NCI-H1694 (cell line): ENCODE measurements at places on chromosomes 16 and 17.
A peak's percentile ranks its signal among the peaks of the same experiment; 100 is the strongest.

- no peak for DNase-seq
These were observed 559.9 kb upstream of the CDH8 start for GRCh38 chr16:62596125-62596524.

- DNase-seq, result no peak
These were observed 12.5 kb upstream of the FAM171A2 start for GRCh38 chr17:44376124-44376523.

GRCh38 chr17:61875285-61875684 lies 12.0 kb upstream of the BRIP1 start:
- DNase-seq, result no peak

GRCh38 chr16:88535191-88535856 lies 34.9 kb upstream of the ZC3H18 start:
- DNase-seq, result no peak

DNA sequence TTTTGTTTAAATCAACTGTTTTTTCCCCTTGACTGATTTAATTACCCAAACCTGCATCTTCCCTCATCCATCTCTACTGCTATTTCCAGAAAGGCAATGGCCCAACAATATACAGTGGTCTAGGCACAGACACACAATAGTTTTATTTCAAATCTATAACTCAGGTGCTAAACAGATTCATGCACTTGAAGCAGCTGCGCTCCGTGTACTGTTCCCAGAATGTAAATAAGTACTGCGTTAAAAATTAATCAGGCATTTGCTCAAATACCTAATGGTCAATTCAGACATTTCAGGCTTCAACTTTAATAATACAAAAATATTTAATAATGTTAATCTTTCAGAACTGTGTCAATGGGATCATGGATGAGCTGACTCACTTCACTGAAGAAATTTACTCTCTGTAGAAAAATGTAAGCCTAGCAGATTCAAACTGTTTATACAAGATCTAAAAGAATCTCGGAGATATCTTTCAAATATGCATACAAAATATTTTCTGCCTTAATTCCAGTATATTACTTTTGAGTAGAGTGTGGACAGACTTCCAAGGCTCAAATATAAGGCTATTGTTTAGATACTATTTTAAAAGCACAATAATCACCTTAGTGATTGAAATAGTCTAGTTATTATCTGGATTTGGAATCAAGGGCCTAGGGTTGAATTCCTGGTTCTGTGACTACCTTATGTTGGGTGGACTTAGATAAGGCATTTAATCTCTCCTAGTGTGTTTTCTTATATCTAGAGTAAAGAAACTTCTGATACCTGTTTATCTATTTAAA lies 97.4 kb upstream of the PSMD7 start:
- no peak for DNase-seq

- no peak for DNase-seq
These were observed 5.1 kb upstream of the HOXB2 start for GRCh38 chr17:48549914-48550501.

DNA sequence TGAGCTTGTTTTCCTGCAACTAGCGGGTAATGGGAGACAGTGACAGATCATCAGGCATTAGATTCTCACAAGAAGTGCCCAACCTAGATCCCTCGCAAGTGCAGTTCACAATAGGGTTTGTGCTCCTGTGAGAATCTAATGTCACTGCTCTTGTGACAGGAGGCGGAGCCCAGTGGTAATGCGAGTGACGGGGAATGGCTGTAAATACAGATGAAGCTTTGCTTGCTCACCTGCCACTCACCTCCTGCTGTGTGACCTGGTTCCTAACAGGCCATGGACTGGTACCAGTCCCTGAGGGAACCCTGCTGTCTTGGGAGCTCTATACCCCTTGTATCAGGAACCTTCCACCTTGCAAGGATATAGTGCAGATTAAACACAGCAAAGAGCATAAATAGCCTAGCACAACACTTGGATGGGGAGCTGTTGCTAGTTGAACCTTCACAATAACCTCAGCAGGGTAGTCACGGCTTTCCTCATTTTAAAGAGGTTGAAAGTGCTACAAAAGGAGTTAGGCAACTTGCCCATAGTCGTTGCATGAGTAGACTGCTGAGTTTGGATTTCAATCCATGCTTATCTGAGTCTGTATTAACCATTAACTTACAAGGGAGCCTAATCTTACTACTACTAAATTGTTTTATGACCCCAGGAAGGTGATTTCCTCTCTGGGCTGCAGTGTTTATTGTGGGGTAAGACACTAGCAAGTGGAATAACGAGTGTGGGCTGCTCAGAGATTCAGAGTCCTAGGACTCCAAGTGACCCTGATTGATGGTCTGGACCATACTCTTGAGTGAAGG lies 156.6 kb upstream of the ZFHX3 start:
- no peak for DNase-seq

DNA sequence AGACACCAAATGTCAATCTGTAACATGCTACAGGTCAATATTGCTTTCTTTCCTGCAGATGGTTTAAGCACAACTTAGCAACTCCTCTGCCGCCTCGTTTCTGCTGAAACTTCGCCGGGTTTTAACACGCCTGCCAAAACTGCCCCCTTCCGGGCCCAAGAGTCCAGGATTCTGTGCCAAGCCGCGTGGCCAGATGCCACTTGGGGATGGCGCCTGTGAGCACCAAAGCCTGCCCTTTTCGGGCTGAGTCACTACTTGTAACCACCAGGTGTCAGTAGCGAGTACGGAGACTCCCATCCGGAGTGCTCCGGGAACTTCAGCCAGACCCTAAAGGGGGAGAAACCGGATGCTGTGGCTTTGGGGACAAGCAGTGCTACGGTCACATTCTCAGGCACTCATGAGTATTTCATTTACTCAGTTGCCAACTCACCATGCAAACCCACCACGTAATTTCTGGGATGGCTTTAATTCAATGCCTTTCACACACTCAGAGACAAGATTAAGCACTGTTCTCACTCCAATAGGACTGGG lies 7.8 kb downstream of the PMP22 start:
- peak; percentile 11 for DNase-seq

DNA sequence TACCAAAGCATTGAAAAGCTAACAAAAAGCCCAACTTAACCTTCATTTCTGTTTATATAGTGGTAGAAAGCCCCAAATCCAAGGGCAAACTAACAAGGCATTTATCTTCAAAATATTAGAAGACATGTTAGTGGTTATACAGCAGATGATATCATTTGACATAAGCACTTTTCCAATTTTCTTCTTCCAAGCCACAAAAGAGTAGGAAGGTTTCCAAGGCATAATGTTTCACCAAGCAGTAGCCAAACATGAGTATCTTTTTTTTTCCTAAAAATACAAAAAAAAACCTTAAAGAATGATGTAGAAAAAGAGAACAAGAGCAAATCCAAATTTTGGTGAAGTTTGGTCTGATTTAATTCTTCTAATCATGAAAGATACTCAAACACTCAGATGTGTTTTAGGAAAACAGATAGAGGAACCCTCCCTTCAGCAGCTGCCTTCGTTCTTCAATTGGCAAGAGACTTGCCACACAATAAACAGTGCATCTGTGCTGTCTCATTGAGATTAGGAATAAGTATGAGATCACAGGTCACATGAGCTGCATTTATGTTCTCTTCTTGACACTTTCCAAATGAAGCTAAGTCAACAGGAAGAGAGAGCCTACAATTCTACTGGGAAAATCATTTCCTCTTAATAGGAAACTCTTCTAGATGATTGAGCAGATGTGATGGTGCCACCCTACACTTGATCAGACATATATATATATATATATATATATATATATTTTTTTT lies 106.7 kb downstream of the TTC19 start:
- DNase-seq, result no peak

GRCh38 chr17:63191610-63192009 lies 225.6 kb downstream of the TANC2 start:
- DNase-seq, result no peak

DNA sequence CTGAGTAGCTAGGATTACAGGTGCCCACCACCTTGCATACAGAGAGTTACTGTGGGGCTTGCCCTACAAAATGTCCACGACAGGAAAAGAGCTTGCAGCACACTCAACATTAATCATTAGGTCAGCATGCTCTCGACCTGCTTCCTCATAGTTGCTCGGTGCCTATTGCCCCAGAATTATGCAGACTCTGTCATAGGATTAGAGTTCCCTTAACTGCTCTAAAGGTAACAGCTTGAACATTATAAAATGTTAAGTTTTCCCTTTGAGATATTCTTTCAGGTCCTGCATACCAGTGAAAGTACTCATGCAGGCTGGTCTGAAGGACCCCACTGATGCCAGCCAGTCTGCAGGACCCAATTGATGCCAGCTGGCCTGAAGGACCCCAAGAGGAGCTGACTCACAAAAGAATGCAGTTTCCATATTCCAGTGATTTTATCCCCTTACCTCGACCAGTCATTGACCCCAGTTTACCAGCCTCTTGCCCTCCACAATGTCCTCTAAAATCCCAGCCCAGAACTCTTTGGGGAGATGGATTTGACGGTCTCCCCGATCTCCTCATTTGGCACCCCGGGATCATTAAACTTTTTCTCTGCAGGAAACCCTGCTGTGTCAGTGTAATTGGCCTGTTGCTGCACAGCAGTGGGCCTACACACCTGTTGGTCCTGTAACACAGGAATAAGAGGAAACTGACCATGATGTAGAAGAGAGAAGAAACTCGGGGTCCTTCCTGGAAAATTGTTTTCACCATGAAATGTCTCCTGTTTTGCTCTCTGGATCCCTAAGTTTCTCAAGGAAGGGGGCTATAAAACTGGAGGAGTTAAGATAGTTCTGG lies 10.6 kb downstream of the ICAM2 start:
- DNase-seq, result no peak

DNA sequence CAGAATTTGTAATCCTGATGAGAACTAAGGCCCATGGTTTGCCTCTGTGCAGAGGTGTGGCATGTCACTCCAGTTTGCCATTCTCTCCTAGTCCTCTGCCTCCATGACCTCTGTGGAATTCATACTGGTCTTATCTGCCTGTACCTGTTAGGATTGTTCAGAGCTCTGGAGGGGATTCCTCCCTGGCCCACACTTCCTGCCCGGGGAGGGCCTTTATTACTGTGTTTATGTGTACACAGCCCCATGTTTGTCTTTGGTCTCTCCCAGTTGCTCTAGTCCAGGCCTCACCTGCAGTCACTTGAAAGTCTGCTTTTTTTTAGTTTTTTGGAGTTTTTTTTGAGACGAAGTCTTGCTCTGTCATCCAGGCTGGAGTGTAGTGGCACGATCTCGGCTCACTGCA lies 36.4 kb downstream of the RHBDL3 start:
- no peak for DNase-seq

DNA sequence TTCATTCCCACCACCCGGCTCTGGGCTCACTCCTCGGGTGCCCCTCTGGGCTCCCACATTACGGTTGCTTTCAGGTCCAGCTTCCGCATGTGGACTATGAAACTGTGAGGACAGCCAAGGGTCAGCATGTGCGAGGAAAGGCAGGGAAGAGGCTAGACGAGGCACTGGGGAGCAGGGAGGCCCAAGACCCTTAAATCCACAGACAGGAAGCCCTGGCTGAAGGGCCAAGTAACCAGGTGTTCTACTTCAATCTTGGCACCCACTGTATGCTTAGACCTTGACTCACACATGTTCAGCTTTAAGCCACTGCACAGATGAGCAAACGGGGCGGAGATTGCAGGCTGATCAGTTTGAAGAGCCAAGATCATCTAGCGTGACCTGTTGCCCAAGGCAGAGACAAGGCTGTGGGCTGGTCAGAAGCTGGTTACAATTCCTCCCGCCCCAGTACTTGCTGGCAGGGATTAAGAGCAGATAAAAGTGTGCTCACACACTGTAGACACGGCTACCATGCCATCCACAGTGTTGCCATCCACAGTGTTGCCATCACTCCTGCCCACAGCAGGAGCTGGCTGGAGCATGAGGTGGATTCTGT lies at the start of gene CES4A:
Gene CES4A, plus strand, starts transcription at position 393 of the 592 bp plus-strand sequence. Its CDS starts 184 bp downstream, at position 577.
- no peak for DNase-seq

GRCh38 chr17:40063187-40063771 lies 514 bp downstream of the THRA start:
- no peak for DNase-seq

- peak; percentile 70 for DNase-seq
These were observed 159.5 kb downstream of the CCDC182 start for GRCh38 chr17:57585341-57586195.

- no peak for DNase-seq
These were observed 70.5 kb upstream of the NOG start for GRCh38 chr17:56523042-56523441.

GRCh38 chr16:29825145-29826044 lies 5.1 kb downstream of the MVP start:
- DNase-seq, result peak; percentile 76

- DNase-seq, result no peak
These were observed 15.7 kb upstream of the MLKL start for GRCh38 chr16:74716355-74716754.

GRCh38 chr16:12458591-12459358 lies 344.9 kb downstream of the CPPED1 start:
- DNase-seq, result no peak
